ENCODE measurements at places on chromosomes 2 and 18.

DNA sequence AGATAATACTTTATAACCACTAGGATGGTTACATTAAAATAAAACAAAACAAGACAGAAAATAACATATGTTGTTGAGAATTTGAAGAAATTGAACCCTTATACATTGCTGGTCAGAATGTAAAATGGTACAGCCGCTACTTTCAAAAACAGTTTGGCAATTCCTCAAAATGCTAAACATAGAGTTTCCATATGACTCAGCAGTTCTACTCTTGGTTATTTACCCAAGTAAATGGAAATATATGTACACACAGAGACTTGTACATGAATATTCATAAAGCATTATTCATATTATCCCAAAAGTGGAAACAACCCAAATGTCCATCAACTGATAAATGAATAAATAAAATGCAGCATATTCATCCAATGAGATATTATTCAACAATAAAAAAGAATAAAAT lies 92.5 kb upstream of the LRATD1 start:
- DNase-seq = no peak

DNA sequence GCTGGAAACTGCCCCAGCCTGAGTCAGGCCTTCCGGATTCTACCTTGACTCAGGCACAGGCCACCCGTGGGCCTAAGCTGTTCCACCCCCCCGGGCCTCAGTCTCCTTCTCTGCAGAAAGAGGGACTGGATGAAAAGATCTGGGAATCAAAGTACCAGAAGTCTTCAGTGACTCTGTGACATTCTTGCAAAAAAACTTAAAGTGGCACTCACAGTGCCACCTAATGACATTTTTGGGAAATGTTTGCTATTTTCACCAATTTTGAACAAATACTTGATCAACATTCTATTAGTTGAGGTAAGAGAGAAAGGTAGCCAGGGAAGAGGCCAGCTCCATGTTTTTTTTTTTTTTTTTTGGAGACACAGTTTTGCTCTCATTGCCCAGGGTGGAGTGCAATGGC lies 48.3 kb upstream of the ACAA2 start:
- DNase-seq = no peak

- DNase-seq = no peak
Observed at GRCh38 chr2:235621736-235622135, 127.9 kb downstream of the AGAP1 start.

GRCh38 chr2:136167721-136168475 lies 49.9 kb upstream of the CXCR4 start:
- no peak for DNase-seq

GRCh38 chr2:48135797-48136196 lies 229.5 kb upstream of the FBXO11 start:
- no peak for DNase-seq

- no peak for DNase-seq
Observed at GRCh38 chr2:189056200-189057106, 82.3 kb downstream of the COL3A1 start.

GRCh38 chr2:98936353-98937351 lies 627 bp upstream of the CRACDL start:
- DNase-seq = no peak

GRCh38 chr2:206989311-206989710 lies 50.0 kb downstream of the CPO start:
- DNase-seq = no peak

GRCh38 chr18:36340246-36340645 lies 42.7 kb downstream of the FHOD3 start:
- no peak for DNase-seq

DNA sequence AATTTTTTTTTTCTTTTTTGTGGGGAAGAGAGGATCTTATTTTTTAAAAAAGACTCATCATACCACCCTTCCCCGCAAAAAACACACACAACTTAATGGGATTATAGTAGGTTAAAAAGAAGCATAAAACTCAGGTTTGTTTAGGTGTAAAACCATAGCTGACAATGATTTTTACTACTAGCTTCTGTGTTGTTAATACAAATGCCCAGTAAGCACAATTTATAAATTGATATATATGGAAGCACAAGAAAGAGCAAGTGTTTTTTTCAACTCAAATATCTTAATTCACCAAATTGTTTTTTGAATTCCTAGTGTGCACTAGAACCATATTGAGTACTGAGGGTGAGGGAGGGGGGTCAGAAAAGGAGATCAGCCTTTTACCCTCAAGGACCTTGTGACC lies 7.0 kb downstream of the STAT4 start:
- DNase-seq = no peak

GRCh38 chr2:240895656-240896388 lies at the start of gene MAB21L4:
MAB21L4 (minus strand) TSS chr2:240896156; CDS start chr2:240895997, 159 bp downstream.
- DNase-seq = no peak

DNA sequence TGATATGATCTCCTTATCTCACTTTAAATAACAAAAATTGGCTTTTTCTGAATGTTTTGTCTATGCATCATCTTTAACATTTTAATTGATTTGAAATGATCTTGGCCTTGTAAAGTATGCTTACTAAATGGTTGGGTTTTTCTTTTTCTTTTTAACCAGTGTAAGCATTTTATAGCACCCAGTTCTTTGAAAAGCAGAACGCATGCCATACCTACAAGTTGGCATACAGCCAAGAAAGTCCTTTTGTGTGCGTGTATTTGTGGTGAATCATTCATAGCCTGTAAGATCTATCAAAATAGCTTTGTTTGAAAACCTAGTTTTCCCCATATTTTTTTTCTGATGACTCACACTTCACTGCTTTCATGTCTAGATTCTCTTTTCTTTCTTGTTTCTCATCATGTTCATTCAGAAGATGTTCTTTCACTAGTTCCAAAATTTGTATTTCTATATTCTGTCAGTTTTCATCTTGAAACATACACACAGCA lies 4.1 kb upstream of the VRK2 start:
- no peak for DNase-seq

- DNase-seq = no peak
Observed at GRCh38 chr2:129929321-129930290, 49.9 kb upstream of the RAB6C start.

DNA sequence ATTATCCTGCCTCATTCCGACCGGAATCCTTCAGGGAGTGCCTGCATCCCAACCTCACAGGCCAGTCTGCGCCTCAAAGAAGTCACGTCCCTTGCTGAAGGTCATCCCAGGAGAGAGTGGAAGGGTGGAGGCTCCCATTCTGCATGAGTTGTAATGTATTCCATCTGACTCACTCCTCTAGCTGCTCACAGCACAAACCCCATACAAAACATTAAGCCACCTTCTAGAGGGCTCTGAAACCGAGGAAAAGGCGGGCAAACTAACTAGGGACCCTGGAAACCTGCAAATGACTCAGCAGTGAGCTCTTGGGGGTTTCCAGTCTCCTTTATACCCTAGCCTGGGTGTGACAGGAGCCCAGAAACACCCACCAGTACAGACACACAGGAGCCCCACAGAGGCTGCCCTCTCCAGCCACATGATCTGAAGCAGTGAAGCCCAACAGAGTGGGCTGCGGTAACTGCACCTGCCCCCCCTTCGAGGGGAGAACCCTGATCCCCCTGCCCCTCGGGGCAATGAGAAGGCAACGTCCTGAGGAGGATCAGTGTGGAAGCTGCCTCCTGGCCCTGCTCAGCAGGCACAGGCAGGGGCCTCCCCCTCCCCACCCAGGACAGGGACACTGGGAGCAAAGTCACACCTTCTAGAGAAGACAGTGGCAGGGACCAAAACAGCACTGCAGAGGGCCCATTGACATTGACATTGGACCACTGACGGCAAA lies 69.3 kb upstream of the SNTG2 start:
- DNase-seq = no peak

GRCh38 chr18:40357536-40357935 lies 1597.5 kb upstream of the PIK3C3 start:
- no peak for DNase-seq

GRCh38 chr2:15619510-15619909 lies 27.8 kb downstream of the DDX1 start:
- DNase-seq = no peak

- DNase-seq = no peak
Observed at GRCh38 chr18:67241299-67241698, 275.2 kb downstream of the DSEL start.

DNA sequence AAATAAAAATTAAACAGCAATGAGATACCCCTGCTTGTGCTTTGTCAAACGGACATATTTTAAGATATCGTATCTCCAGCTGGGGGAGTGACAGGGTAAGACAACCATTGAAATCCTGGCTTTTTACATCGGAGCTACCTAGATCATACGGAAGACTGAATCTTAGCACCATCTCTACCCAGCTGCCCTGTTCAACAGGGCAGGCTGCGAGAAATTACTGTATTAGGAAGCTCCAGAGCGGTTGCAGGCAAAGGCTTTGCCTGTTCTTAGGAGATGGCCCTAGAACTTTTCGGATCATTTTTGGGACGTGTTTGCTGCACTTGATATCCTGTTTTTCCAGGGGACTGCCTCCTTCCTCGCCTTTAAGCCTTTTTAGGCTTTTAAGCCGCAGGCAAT lies 2.0 kb upstream of the PRKCE start:
- no peak for DNase-seq

DNA sequence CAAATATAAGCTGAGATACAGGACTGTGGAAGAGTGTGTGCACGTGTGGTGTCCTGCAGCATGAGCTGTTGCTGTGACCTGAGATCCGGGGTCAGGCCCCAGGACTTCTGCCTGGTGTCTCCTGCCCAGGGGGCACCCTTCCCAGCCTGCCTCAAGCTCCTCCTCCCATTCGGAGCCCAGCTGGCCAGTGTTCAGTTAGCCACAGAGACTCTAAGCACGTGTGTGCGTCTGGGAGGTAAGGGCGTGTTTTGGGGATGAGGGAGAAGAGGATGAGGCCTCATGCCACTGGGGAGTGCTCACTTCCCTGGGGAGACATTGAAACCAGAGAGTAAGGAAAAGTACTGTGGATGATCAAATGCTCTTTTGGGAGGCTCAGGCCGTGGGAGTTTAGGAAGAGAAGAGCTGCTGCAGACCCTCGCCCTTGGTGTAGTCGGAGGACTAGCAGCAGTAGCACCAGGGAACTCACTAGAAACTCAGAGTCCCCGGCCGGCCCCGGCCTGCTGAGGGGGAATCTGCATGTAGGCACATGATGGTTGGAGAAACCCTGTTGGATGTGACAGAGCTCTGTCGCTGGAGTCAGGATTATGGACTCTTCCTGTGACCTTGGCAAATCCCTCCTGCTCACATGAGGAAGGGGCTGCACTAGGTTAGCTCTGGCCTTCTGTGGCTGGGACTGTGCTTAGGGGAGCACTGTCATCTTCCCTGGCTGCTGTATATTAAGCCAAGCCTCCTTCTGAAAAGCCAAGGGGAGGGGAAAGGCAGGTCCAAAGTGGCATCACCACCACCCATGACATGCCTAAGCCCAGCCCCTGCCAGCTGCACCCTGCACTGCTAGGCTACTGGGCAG lies 231.1 kb downstream of the DYSF start:
- DNase-seq = no peak

- no peak for DNase-seq
Observed at GRCh38 chr2:112520234-112520783, 22.0 kb upstream of the POLR1B start.

DNA sequence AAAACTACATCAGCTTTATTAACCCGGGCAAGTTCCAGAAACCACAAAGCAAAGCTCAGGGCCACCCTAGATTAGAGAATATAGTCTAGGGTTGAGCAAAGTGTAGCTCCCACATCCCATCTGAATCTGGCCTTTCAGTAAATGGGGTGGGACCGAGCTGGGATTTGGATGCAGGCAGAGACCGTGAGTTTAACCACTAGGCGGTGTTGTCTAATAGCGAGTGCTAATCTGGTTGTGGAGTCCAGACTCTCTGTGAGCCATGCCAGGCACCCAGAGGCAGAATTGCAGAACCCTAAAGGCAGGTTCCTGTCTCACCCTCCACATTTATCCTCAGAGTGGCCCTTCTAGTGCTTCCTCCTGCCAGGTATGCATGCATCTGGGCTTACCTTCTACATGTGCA lies 435.9 kb downstream of the TSN start:
- DNase-seq = no peak

DNA sequence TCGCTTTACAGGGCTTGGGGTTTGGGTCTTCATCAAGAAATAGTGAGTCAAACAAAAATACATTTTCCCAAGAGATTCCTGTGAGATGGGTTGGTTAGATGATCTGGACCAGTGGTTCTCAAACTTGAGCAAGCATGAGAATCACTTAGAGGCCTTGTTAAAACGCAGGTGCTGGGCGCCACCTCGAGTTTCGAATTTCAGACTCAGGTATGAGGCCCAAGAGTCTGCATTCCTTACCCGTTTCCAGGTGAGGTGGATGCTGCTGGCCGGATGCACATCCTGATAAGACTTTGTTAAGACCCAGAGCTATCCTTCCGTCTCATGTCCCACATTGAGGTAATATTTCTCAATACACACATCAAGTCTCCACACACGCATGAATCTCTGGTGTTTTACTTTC lies 707.8 kb upstream of the SALL3 start:
- no peak for DNase-seq

DNA sequence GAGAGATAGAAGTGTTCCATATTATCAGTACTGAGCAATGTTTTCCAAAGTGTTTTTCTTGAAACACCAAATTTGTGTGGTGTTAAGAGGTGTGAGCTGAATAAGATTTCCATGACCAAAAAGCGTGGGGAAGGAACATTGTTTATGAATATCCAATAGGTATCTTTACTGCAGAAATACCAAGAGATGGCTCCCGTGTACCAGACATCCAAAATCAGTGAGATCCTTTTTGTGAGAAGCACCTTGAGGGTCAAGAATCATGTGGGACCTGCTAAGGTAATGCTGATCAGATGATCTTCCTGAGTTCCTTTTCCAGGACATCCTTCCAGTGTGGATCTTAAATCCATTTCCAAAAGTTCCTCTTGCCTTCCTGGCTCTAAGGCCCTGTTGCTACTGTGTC lies 246.0 kb downstream of the MYO3B start:
- DNase-seq = no peak

GRCh38 chr2:101300836-101301235 lies 7.7 kb downstream of the RNF149 start:
- DNase-seq = no peak

- DNase-seq = no peak
Observed at GRCh38 chr18:63099848-63100629, 219.5 kb downstream of the BCL2 start.

DNA sequence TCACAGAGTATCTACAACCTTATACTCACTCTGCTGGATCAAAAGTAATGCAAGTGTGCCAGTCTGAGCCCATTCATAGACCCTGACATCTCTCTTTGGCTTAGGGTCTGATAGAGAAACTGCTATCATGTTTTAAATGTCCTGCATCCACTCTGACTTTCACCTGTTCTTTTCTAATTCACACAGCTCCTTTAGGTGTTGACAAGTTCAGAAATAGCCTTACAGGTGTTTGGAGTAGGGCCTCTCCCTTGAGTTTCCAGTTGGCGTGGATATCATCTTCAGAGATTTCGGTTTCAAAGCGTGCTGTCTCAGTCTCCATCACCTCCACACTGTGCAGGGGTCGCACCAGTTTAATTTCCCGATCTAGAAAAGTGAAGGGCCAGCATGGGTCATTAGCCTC lies 150.3 kb downstream of the PLEKHA3 start:
- no peak for DNase-seq

- no peak for DNase-seq
Observed at GRCh38 chr18:49212819-49213218, 247.6 kb downstream of the DYM start.

GRCh38 chr2:164840458-164840929 lies 1.1 kb downstream of the COBLL1 start:
- DNase-seq = no peak

- no peak for DNase-seq
Observed at GRCh38 chr2:138124521-138124920, 160.2 kb downstream of the HNMT start.

All from stimulated activated CD8-positive, alpha-beta memory T cell treated with anti-CD3 and anti-CD28 coated beads, Interleukin-15, amount 100 ng/mL, for 48 hours (primary cell).